Epithelial cell of alveolus of lung (primary cell): ENCODE measurements at places on chromosomes 16 and 17. TPM values are rescaled to one million over a fixed set of nuclear protein-coding genes. Genes with fewer than 3 reads are reported as not detected.

CLEC18A gene
- 0.08 and 0.13 TPM in 2 replicates for total RNA-seq

PLA2G10 gene
- not detected in 2 replicates for total RNA-seq

SRL gene
- 1.0 TPM in 1 of 2 replicates, not detected in the other for total RNA-seq

SMPD3 gene
- total RNA-seq, result 0.16 TPM in 1 of 2 replicates, not detected in the other

OTOA gene
- not detected in 2 replicates for total RNA-seq

WNK4 gene
- 0.32 and 0.39 TPM in 2 replicates for total RNA-seq

RAB37 gene
- 0.26 and 7.7 TPM in 2 replicates for total RNA-seq
